ENCODE measurements at places on chromosomes 16 and 17.

DNA sequence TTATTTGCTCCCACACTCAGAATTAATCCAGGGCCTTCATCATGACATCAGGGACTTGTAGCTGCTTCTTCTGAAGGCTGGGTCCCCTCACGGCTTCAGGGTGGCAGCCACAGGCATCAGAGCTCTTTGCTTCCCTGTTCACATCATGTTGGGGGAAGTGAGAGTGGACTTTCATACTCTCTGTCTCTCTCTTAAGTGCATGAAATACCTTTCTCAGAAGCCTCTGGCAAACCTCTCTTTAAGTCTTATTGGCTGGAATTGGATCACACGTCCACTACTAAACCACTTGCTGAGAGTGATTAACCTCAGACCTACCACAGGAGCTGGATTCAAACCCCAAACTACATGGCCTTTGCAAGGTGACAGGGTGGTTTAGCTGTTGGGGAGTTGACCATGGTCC is 17.7 kb upstream of the SALL1 start:
- no peaks in the 10 kb centered on the region for H3K36me3 ChIP-seq
- no peak overlapping the region for H3K4me3 ChIP-seq
- no peak for DNase-seq
- peaks cover 11% of the 10 kb centered on the region for H3K4me1 ChIP-seq
- H3K27ac ChIP-seq, result no peak overlapping the region
- no peaks in the 10 kb centered on the region for H3K27me3 ChIP-seq

- H3K27me3 ChIP-seq, result no peaks in the 10 kb centered on the region
- H3K27ac ChIP-seq, result no peak overlapping the region
- no peaks in the 10 kb centered on the region for H3K36me3 ChIP-seq
- no peak overlapping the region for H3K4me3 ChIP-seq
- no peaks in the 10 kb centered on the region for H3K4me1 ChIP-seq
Measured at GRCh38 chr17:33438139-33438538, 145.0 kb upstream of the ASIC2 start.

DNA sequence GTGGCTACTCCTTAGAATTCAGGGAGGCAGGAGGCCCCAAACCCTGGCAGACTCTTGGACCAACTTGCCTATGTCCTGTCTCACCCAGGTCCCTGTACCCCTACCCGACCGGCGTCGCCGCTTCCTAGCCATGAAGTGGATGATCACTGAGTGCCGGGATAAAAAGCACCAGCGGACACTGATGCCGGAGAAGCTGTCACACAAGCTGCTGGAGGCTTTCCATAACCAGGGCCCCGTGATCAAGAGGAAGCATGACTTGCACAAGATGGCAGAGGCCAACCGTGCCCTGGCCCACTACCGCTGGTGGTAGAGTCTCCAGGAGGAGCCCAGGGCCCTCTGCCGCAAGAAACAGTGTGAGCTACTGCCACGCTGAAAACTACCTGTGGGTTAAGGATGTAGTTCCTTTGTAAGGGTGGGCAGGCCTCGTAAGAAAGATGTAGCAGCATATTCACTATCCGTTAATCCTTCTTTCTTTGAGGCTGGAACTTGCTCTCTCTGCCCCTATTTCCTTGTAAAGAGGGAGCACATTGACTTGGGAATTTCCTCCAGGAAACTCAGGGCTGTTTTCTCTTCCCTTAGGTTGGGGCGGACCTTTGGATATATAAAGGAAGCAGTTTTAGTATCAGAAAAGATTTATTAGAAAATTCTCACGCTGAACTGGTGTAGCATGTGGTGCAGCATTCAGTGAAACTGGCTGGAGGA is 4.1 kb downstream of the MRPS7 start:
- DNase-seq, result no peak
- no peak overlapping the region for H3K27ac ChIP-seq
- no peaks in the 10 kb centered on the region for H3K27me3 ChIP-seq
- H3K4me1 ChIP-seq, result peaks cover 24% of the 10 kb centered on the region
- H3K36me3 ChIP-seq, result peaks cover 34% of the 10 kb centered on the region
- no peak overlapping the region for H3K4me3 ChIP-seq

- H3K4me3 ChIP-seq, result no peak overlapping the region
- H3K27ac ChIP-seq, result no peak overlapping the region
- DNase-seq, result no peak
- no peaks in the 10 kb centered on the region for H3K36me3 ChIP-seq
- no peaks in the 10 kb centered on the region for H3K27me3 ChIP-seq
Measured at GRCh38 chr16:12874186-12874585, 27.2 kb upstream of the SHISA9 start.

GRCh38 chr16:52398021-52398420 is 148.9 kb downstream of the TOX3 start:
- no peak for DNase-seq
- no peaks in the 10 kb centered on the region for H3K27me3 ChIP-seq

- no peaks in the 10 kb centered on the region for H3K4me1 ChIP-seq
- no peak for DNase-seq
- no peaks in the 10 kb centered on the region for H3K27me3 ChIP-seq
- no peak overlapping the region for H3K27ac ChIP-seq
- H3K4me3 ChIP-seq, result no peak overlapping the region
- H3K36me3 ChIP-seq, result no peaks in the 10 kb centered on the region
Measured at GRCh38 chr16:10529895-10530669, 50.3 kb downstream of the EMP2 start.

GRCh38 chr17:45440161-45440778 is 7.6 kb upstream of the ARHGAP27 start:
- no peak overlapping the region for H3K4me3 ChIP-seq
- H3K27me3 ChIP-seq, result no peaks in the 10 kb centered on the region
- H3K36me3 ChIP-seq, result peaks cover 39% of the 10 kb centered on the region

DNA sequence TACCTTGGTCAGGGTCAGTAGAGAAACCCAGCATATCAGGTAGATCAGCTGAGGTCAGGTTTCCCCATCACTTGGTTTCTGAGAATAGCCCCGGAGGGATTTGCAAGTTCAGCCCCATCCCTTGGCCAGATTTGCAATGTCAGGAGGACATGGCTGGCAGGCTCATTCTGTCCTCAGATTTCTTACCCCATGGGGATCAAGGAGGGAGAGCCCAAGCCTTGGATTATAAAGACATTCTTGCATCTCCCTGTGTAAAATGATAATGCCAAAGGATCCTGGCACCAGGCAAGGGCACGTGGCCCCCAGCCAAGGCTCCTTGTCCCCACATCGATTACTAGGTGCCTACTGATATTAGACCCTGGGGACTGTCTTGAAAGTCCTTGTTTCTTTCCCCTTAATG is 53.2 kb downstream of the MYH3 start:
- H3K27ac ChIP-seq, result no peak overlapping the region
- no peak for DNase-seq
- H3K4me1 ChIP-seq, result no peaks in the 10 kb centered on the region
- no peak overlapping the region for H3K4me3 ChIP-seq

GRCh38 chr16:84599521-84600202 is 18.2 kb downstream of the COTL1 start:
- H3K27ac ChIP-seq, result peak overlapping the region; percentile 54
- H3K36me3 ChIP-seq, result no peaks in the 10 kb centered on the region
- H3K4me1 ChIP-seq, result peaks cover 26% of the 10 kb centered on the region
- H3K4me3 ChIP-seq, result no peak overlapping the region
- no peak for DNase-seq

DNA sequence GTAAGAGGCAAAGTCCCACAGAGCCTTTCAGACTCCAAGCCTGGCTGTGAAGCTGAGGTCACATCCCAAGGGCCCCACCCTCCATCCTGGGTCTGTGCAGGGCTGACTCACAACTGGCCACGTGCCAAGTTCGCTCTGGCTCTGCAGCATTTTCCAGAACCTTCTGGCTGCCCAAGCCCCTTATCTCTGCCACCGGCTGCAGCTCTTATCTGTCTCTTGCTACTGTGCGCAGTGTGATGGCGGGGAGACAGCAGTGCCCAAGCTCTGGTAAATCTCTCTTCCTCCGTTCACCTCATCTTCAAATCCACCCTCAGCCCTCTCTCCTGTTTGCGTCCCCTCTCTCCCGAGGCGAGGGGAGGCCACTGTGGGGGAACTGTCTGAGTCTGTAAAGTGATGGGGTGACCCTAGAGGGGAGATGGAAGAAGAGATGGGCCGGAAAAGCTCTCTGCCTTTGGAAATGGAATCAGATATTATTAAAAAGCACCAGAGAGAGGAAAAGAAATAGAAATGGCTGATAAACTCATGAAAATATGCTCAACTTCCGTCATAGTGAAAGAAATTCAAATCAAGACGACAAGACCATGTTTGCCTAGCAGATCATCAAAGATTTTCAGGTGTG is 162.7 kb upstream of the CDC42EP4 start:
- H3K4me1 ChIP-seq, result peaks cover 8% of the 10 kb centered on the region
- no peaks in the 10 kb centered on the region for H3K27me3 ChIP-seq
- no peak overlapping the region for H3K4me3 ChIP-seq
- no peak overlapping the region for H3K27ac ChIP-seq
- no peaks in the 10 kb centered on the region for H3K36me3 ChIP-seq

DNA sequence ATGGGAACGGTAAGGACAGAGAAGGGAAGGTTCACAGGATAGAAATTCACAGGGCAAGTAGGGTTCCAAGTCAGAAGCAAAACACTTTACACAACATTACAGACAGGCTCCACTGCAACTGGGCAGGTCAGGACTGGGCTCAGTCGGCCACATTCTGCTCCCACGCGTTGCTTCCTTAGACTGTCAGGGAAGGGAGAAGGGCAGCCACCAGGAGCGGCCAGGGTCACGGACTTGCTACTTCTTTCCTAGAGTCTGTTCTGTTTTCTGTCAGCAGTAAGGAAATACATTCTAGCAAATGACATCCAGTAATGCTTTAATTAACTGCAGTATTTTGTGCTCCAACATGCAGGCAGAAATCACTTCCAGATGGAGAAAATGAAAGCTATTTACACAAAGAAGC is 160.3 kb upstream of the RPH3AL start:
- DNase-seq, result no peak
- H3K4me1 ChIP-seq, result peaks cover 27% of the 10 kb centered on the region
- no peaks in the 10 kb centered on the region for H3K36me3 ChIP-seq

DNA sequence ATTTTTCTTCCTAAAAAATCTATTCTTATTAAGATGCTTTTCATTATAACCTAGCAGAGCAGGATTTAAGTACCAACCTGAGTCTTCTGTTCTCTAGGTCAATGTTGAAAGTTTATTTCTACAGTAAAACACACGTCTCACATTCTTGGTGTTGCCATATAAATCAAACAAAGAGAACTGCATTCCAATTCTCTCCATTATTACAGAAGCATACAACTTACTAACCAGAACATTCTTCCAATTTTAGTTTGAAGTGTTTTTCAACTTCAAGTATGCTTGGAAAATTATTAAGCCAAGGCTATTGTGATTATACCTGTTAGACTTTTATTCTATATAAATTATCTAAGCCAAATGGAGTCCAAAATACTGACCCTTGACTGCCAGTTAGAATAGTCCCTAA is 110.4 kb upstream of the PMFBP1 start:
- DNase-seq, result no peak
- no peaks in the 10 kb centered on the region for H3K4me1 ChIP-seq
- H3K36me3 ChIP-seq, result no peaks in the 10 kb centered on the region
- no peaks in the 10 kb centered on the region for H3K27me3 ChIP-seq
- no peak overlapping the region for H3K27ac ChIP-seq
